ENCODE measurements at places on chromosomes 11 and 22. TPM values are rescaled to one million over a fixed set of nuclear protein-coding genes. Genes with fewer than 3 reads are reported as not detected.
A peak's percentile ranks its signal among the peaks of the same experiment; 100 is the strongest.

GRCh38 chr11:125694951-125695350 is 14.3 kb upstream of the ACRV1 start:
- DNase-seq, result no peak

DNA sequence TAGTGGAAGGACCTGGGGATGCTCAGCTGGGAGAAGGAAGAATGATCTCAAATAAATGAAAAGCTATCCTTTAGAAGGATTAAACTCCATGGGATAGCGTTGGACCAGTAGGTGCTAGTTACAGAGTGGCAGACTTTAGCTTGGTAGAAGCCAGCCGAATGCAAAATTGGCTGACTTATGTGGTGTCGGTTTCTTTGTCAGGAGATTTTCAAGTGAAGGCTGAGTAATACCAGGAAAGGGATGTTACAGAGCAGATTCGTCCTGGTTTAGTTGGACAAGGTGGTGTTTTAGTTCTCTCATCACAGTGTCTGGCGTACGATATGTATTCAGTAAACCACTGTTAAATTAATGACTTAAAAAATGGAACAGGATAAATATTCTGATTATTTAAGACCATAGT is 26.0 kb downstream of the FDX1 start:
- no peak for DNase-seq

- no peak for DNase-seq
Measured at GRCh38 chr11:67113231-67113721, 5.8 kb upstream of the KDM2A start.

Gene UBQLN3
- not detected for total RNA-seq

Gene SERHL2
- total RNA-seq, result 2.1 TPM

Gene CRACR2B
- total RNA-seq, result 29.3 TPM

Gene UCP3
- total RNA-seq, result 1.3 TPM

- DNase-seq, result no peak
Measured at GRCh38 chr22:45638834-45639746, 32.5 kb upstream of the ATXN10 start.

GRCh38 chr22:35183917-35184316 is 73.4 kb upstream of the HMGXB4 start:
- DNase-seq, result no peak

DNA sequence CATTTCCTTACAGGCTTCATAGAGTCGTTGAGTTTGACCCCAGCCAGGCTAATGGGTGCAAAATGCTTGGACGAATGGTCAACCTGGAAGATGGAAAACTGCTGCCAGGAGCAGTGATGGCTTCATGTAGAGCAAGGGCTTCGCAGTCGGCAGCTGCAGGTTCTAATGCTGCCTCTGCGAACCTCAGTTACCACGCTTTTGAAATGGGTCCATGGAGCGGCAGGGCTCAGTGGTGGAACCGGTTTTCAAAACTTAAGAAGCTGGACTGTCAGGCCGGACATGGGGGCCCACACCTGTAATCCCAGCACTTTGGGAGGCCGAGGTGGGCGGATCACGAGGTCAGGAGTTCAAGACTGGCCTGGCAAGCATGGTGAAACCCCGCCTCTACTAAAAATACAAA is 55.9 kb upstream of the PRR5 start:
- DNase-seq, result no peak

DNA sequence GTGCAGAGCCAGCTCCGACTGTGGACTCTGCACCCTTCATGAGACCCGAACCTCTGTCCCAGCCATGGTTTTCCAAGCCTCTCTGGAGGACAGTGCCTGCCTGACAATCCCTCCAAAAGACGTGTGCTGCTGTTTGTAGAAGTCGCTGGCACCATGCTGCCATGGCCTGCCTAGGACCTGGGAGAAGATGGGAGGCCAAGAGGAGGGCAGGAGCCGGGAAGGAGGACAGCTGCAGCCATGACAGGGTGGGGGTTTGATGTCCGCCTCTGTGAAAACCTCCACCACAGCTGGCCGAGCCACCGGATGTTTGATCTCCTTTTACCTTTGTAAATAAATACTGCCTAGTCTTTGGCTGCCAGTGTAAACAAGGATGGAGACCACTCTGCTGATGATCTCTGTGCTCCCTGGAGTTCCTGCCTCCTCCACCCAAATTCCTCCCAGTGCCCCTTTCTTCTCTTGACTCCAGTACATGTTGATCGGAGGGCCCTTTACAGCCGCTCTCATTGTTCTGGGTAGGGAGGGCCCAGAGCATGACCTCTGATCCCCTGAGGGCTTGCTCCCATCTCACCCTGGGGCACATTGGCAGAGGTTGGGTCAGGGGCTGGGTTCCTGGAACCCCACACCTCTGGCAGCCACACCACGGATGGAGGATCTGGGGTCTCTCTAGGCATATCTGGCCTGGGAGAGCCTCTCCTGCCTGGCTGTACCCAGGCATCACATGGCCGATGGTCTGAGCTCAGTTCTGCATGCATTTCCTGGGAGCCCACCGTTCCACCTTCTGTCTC is 66.9 kb downstream of the BCR start:
- DNase-seq, result no peak

Gene FGF3
- not detected for total RNA-seq

DNA sequence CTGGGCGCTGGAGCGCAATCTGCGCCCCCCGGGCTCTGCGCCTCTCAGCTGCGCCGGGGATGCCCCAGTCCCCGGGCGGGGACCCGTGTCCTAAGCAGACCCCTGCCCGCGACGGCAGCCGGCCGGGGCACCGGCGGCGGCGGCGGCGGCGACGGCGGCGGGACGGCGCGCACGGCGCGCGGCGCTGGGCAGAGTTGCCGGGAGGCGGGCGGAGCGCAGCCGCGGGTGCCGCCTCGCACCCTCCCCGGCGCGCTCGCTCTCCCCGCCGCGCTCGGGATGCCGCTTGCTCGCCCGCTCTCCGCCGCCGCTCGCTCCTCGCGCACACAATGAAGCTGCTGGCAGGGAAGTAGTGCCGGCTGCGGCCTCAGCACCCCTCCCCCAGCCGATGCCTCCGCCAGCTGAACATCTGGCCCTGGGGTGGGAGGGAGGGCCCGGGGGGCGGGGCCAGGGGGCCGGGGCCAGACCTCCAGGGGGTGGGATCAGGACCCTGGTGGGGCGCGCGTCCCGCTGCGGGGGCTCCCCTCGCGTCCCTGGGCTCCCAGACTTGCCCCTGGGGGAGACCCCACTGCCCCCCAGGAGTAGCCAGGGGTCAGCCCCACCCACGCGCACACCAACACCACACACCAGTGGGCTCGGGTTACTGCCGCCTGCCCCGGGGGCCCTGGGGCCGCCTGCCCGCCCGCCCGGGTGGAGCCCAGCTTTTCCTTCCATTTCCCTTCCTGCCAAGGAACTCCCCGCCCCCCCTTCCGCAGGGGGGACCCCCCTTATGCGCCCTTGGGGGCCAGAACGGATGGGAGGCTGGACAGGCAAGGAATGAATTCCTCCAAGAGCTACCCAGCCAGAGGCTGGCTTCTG is at the start of gene RCOR2:
Gene RCOR2, minus strand, starts transcription at position 328 of the 855 bp plus-strand sequence. CDS start 708 bp downstream, outside the sequence.
- DNase-seq, result peak; percentile 88

DNA sequence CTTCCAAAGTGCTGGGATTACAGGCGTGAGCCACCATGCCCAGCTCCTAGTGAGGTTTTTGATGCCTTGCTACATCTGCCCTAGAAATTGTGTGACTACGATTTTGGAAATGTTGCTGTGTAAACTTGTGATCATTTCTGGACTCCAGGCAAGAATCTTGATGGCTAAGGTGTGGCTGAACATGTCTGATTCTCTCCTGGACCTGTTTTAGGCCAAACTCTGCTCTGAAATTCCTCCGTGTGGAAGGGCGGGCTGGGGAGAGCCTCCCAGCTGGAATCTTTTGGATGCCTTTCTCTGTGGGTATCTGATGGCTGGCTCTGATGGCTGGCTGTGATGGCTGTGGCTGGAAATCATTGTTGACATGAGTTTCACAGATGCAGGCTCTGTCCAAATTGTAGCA is 8.2 kb downstream of the PNPLA3 start:
- DNase-seq, result no peak

GRCh38 chr22:44855855-44856254 is 103.5 kb downstream of the ARHGAP8 start:
- peak; percentile 17 for DNase-seq

Gene RCOR2
- 80.1 TPM for total RNA-seq

DNA sequence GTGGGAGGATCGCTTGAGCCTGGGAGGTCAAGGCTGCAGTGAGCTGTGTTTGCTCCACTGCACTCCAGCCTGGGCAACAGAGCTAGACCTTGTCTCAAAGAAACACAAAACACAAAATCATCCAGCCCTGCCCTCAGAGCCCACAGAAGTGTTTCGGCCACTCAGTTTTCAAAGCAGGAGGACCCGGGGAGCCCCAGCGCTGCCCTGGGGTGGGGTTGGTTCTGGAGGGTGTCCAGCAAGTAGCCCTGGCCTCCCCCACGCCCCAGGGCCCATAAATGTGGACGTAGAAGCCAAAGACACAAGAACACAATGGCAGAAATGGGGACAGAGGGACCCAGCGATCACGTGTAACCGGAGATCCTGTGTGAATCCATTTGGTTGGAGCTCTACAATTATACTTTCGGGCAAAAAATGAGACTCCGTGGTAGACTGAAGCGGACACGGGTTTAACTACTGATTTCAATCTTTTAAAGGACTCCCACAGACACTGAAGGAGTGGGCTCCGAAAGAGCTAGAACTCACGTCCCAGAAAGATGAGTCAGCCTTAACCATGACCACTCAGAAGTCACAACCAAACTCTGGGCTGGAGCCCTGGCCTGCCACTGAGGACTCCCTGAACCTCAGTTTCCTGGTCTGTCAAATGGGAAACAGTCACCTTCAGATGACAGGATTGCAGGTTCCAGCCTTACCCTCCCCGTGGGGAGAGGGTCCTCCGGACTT is 9.0 kb upstream of the CYTH4 start:
- no peak for DNase-seq

Gene CARD18
- total RNA-seq, result not detected

- DNase-seq, result no peak
Measured at GRCh38 chr11:9029422-9029821, 25.6 kb upstream of the NRIP3 start.

- DNase-seq, result no peak
Measured at GRCh38 chr11:94417386-94417987, 16.3 kb upstream of the GPR83 start.

- DNase-seq, result no peak
Measured at GRCh38 chr11:116043857-116044256, 539.6 kb upstream of the CADM1 start.
